ENCODE measurements at places on chromosomes 16 and 17.

- DNase-seq, result no peak
Measured at GRCh38 chr16:57749101-57749692, 13.6 kb downstream of the KATNB1 start.

DNA sequence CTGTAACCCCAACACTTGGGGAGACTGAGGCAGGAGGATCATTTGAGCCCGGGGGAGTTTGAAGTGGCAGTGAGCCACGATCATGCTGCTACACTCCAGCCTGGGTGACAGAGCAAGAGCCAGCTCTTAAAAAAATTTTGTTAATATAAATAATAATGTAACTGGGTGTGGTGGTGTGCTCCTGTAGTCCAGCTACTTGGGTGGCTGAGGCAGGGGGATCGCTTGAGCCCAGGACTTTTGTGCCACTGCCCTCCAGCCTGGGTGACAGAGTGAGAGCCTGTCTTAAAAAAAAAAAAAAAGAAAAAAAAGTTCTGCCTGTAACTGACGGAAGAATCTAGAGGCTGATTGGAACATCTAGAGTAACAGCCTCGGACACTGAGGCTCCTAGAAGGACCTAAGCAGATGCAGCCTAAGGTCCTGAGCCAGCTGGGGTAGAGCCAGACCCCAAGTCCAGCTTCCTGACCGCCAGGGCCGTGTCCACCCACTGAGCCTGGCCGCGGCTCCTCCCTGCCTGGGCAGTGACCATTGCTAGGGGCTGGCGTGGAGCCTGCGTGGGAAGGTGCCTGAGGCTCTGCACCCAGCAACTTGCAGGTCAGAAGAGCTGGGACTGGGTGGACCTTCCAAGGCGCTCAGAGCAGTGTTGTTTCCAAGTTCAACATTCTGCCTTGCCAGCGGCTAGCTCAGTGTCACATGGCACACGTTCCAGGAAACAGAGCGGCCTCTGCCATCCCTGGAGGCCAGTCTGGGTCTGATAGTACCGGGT, 209.4 kb upstream of the CIBAR2 start:
- DNase-seq, result no peak

DNA sequence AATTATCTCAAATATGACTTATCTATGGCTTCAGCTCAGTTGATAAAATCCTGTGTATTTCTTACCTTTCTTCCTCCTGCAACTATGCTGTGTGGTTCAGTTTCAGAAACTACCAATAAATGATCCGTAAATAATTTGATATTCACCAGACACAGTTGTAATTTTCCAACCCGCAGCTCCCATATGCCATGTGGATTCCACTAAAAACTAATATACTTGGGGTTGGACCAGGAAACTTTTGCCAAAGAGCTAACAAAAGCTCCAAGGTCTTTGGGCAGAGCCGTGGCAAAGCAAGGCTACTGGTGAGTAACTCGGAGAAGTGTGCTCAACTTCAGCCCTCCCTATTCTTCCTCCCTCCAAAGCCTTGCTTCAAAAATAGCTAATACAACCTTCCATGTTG, 2.3 kb upstream of the CHST6 start:
- DNase-seq, result no peak

DNA sequence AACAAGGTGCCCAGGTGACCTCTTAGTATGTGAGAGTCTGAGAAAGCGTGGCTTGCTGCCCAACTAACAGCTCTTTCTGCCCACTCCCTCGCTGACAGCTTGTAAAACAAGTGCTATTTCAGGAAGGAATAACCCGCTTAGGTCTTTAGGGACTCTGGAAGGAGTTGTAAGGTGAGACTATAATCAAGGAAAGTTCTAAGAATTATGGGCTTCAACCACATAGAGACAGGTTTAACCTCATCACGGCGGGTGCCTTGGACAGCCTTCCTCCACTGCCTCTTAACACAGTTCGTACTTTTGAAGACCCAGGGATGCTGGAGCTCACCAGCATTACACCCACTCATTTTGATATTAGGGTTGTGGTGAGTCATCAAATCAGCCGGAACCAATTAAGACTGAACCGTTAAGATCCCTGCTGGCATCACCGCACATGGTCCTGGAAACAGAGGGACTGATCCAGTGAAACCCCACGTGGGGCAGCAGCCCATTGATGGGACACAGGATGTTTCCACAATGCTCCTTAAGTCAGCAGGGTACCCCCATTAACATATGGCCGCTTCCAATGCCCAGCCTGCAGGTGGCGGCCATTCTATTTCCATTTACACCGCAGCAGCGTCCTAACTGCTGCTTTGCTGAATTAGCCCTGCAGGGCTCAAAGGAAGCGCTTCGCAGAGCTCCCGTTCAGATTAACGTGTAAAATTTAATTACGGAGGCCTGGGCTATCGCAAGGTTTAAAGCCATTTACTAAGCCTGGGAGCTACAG, 176.6 kb upstream of the SDK2 start:
- DNase-seq, result no peak

DNA sequence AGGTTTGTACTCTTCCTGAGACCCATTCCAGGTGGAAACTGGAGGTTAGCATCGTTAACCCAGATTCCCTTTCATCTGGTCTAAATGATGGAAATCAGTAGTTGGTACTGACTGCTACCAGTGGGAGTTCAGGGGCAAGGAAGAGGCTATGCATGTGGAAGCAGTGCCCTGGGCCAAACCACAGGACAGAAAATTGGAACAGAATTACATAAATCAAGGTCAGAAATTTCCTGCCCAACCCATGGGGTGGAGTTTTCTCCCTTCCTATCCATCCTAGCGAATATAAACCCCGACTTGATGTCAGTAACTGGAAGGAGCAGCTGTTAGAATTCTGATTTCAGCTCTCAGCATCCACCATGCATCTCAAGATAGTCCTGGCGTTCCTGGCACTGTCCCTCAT, at the start of gene AOC2:
AOC2 (plus strand) TSS at position 310 of the 400 bp plus-strand sequence; CDS start at position 357, 47 bp downstream.
- no peak for DNase-seq

DNA sequence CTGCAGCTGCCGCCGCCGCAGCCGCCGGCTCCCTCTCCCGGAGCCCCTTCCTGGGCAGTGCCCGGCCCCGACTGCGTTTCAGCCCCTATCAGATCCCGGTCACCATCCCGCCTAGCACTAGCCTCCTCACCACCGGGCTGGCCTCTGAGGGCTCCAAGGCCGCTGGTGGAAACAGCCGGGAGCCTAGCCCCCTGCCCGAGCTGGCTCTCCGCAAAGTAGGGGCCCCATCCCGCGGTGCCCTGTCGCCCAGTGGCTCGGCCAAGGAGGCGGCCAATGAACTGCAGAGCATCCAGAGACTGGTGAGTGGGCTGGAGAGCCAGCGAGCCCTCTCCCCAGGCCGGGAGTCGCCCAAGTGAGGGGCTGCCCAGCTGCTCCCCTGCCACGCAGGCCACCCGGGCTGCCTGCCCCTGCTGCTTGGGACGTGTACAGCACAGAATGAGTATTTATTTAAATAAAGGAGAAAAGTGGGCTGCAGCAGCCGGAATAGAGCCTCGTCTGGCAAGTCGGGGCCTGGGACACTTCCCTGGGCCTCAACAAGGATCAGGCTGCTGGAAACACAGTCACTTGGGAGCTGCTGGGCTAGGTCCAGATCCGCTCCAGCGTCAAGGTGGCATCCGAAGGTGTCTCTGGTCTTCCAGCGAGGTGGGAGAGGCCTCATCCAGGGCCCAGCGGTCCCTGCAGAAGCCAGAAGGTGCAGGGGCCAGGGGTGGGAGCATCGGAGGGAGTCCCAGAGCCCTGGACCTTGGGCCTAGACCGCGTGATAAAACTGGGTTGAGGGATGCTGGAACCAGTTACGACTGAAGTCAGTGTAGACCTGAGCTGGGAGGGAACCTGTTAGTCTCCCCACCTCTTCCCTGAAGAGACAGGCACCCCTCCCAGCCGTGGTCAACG, 8.8 kb downstream of the TBX2 start:
- no peak for DNase-seq

GRCh38 chr17:29883497-29883896, 46.5 kb downstream of the SSH2 start:
- no peak for DNase-seq

DNA sequence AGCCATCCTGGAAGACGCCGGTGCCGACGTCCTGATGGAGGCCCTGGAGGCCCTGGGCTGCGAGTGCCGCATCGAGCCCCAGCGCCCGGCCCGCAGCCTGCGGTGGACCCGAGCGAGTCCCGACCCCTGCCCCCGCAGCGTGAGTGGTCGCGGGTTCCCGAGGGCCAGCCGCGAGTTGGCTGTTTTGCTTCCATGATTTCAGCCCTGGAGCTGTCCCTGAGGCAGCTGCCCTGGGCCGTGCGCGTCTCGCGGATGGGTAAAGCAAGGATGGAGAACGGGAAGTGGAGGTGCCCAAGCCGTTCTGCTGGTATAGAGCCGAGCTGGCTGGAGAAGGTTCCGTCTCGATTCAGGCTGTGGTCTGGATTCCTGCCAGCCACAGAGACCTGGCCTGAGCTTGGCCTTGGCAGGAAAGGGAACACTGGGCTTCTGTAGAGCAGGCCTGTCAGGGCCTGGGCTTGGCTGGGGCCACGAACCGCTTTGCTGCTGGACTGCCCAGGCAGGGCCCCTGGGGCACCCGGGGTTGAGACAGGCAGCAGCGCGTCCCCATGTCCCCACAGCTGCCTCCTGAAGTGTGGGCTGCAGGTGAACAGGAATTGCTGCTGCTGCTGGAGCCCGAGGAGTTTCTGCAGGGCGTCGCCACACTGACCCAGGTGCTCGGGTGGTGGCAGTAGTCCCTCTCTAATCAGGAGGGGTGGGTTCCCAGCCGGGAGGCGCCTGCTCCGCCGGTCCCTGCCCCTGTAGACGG, 941 bp upstream of the MRPS34 start:
- no peak for DNase-seq

DNA sequence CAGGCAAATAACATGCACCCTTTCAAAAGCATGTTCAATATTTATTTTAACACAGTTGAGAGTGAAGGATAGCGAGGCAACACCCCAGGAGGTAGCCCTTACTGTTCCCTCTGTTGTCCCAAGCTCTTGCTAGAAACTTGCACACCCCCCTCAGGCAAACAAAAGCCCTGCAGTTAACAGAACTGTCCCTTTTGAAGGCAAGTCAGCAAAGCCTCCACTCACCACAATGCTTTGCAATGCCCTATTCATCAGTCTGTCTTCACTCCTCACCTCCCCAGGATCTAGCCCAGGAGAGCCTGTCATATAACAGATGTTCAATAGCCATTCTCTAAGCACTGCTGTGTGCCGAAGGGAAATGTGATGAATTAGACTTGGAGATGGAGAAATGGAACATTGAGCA, 3.5 kb upstream of the CNEP1R1 start:
- DNase-seq, result no peak

DNA sequence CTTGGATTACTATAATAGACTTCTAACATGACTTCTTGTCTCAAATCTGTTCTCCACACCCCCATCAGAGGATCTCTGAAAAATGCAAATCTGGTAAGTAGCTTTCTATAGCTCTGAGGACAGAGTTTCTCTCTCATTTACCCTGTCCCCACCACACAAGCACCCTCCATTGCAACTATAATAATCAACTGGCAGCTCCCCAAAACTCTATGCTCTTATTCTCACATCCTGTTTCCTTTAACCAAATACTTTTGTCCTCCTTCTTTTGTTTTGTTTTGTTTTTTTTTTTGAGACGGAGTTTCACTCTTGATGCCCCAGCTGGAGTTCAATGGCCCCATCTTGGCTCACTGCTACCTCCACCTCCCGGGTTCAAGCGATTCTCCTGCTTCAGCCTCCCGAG, 73.4 kb downstream of the HELZ start:
- DNase-seq, result no peak

- DNase-seq, result peak; percentile 68
Measured at GRCh38 chr16:58459344-58460218, 40.4 kb upstream of the NDRG4 start.

DNA sequence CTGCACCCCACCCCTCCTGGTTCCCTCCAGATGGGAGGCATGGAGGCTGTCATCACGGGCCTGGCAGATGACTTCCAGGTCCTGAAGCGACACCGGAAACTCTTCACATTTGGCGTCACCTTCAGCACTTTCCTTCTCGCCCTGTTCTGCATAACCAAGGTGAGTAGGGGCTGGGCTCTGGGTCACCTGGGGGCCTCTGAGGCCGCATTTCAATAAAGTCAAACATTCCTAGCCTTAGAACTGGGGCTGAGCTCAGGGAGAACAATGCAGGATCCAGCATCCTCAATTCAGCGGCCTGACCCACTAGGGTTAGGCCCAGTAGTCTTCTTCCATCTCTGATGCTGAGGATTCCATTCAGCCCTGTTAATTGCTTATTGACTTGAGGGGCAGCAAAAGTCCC, 42.1 kb downstream of the SLC6A2 start:
- DNase-seq, result no peak

- no peak for DNase-seq
Measured at GRCh38 chr17:6641247-6641863, 495 bp downstream of the TXNDC17 start.

GRCh38 chr17:46977348-46977747, 1.7 kb downstream of the RPRML start:
- peak; percentile 73 for DNase-seq

- no peak for DNase-seq
Measured at GRCh38 chr17:78804777-78805176, 22.7 kb upstream of the CYTH1 start.

DNA sequence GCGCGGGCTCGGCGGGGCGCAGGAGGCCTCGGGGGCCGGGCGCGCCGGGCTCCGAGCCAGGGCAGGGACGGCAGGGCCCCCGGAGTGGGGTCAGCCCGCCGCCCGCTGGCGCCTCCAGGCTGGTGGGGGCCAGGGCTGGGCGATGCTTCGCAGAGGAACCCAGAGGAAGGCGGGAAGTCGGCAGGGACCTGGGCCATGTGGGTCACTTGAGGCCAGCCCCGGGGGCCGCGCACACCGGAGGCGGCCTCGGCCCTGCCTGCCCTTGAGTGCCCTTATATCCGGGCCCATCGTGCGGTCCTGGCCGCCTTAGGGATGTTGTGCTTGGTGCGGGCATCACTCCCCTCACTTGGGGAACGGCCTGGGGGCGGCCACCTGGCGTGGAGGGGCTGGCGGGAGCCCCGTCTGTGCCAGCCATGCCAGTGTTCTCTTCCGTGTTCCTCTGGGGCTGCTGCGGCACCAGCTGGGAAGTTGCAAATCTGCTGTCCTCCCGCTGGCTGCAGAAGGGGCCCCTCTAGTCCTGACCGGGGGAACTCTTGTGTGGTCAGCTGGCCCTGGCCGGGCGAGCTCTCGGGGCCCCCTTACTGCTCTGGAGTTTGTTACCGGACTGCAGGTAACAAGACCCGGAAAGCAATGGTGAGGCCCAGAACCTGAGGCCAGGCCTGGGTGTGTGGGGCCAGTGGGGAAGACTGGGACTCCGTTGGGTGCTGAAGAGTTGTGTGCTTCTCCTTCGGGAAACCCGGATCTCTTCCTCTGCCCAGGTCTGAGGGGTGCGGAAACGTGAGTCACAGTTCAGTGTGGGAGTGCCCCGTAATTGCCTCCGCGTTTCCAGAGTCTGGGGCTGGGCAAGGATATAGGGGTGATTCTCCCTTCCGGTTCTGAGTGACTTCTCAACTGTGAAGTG, 849 bp downstream of the CAPN15 start:
- peak; percentile 36 for DNase-seq

DNA sequence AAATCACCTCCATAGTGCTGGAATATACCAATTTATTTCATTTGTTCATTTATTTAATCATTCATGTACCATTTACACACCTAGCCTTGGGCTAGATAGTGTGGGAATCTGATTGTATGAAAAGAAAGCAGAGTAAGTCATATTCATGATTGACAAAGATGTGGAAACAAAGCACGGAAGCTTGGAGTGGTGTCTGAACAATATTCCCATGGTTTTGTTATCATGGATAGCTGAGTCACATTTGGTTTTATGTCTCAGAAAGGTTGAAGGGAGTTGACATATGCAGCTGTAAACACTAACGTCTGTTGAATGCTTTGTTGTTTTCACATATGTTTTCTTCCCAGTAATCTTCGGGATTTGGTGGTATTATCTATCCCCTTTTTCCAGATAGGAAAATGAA, 76.6 kb downstream of the MAP2K4 start:
- no peak for DNase-seq

GRCh38 chr17:21036361-21036881, 6.4 kb downstream of the USP22 start:
- DNase-seq, result no peak
